ENCODE measurements at places on chromosomes 4 and X. TPM values are rescaled to one million over a fixed set of nuclear protein-coding genes. Genes with fewer than 3 reads are reported as not detected.

DNA sequence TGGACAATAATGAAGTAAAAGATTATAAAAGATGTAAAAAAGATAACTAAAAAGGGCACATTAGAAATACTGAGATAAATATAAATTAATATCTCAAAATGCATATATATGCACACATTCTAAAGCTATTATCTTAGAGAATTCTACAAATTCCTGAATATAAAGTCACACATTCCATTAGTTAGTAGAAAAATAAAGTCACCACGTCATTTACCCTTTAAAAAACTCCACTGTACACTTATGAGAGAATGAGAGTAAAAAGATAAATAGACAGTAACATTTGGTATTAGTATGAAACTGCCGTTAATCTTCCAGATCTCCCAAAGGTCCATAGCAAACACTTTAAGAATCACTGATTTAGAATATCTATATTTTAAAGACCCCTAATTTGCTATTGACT, 67.2 kb upstream of the IL15 start:
- DNase-seq: no peak

DNA sequence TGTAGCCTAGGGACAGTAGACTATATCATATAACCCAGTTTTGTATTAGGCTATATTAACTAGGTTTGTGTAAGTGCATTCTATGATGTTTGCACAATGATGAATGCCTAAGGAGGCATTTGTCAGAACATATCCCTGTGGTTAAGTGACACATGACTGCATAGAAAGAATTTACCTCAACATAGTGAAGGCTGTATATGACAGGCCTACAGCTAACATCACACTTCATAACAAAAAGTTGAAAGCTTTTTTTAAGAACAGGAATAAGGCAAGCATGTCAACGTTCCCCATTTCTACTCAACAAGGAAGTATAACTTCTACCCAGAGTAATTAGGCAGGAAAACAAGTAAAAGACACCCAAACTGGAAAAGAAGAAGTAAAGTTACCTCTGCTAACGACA, 165.9 kb upstream of the NDST4 start:
- no peak for DNase-seq

DNA sequence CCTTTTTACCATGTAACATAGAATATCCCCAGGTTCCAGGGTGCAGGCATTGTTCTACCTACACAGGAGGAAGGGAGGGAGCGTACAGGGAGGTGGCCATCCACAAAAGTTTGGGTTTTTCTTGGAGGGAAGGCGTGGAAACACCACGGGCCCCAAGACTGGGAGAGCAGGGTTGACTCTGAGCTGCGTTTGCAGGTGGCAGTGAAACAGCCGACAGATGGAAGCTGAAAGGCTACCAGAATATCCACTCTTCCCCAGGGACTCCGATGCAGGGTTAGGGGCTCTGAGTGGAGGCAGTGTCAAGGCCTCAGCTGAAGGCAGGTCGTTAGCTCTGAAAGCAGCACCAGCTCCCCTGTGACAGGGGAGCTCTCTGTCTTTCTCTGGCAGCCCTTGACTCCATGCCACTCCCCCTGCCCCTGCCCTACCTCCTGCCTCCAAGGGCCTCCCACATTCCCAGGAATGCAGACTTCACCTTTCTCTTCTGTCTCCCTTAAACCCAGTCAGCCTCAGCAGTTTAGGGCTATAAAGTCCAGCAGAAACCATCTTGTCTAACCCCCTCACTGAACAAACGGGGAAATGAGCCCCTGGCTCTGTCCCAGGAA, 14.0 kb upstream of the GLOD5 start:
- no peak for DNase-seq

DNA sequence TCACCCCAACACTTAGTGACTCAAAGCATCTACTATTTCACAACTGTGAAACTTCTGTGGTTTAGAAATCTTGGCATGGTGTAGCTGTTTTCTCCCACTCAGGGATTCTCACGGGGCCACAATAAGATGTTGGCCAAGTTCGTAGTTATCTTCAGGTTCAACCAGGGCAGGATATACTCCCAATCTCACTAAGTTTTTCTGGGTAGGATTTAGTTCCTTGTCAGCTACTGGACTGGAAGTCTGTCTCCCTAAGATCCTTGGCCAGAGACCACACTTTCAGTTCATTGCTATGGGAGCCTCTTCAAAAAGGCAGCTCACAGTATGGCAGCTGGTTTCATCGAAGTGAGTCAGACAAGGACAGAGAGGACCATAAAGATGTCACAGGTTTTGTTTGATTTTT, 111.7 kb upstream of the PDHA2 start:
- no peak for DNase-seq

DNA sequence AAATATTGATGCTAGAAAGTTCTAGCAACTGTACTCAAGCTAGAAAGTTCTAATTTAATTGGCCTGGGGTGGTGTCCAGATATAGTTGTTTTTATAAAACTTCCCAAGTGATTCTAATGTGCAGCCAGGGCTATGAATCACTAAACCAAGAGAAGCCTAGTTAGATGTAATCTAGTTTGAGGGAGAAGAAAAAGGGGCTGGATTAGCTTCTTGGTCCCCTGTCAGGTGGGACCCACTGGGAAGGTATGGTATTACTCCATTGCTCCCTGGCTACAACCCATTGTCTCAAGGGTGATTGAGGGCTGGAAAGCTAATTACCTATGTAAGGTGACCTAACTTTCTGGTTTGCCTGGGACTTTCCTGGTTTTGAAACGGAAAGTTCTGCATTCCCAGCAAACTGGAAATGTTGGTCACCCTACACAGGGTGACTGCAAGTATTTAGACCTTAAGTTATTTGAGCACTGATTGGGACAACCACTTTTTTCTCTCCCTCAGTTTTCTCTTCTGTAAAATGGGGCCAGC, 23.9 kb upstream of the MSN start:
- DNase-seq: no peak

GRCh38 chr4:1599026-1599481, 85.1 kb downstream of the FAM53A start:
- DNase-seq: no peak

DNA sequence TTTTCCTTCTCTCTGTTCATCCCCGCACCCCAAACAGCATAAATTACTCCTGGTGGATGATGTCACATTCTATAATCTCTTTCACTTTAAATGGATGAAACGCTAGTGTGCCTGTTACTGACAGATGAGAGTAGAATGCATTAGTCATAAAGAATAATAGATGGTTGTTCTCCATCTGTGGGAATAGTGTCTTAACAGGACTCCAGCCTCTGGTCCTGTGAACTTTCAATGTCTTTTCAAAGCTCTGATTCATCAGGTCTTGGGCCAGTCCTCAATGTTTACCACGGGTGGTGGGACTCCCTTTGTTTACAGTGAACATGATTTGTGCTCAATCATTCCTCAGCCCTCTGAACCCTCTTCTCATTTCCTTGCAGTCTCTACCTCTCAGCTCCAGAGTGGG, 182.6 kb downstream of the GABRB1 start:
- DNase-seq: no peak

- no peak for DNase-seq
These were observed 417.6 kb upstream of the MAOA start for GRCh38 chrX:43238461-43238945.

GRCh38 chr4:167383291-167383690, 149.0 kb upstream of the SPOCK3 start:
- DNase-seq: no peak

DNA sequence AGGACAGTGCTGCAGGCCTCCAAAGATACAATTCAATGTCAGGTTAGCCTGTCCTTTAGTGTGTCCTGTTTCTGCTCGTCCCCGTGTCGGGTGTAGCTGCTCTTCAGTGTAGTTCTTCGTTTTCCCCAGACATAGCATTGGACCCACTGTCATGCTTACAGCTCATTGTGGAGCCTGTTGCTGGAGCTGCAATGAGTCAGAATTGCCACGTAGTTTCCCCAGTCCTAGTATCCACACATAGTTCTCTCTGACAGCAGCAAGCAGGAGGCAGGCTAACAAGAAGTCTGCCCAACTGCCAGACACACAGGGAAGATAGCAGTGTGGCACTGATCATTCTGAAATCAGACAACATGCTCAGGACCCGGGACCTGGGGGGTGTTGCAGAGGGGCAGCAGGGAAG, 49.2 kb downstream of the MOSPD2 start:
- no peak for DNase-seq

- DNase-seq: no peak
These were observed 28.2 kb upstream of the MID1 start for GRCh38 chrX:10648614-10649013.

The PABPC1L2A gene
- not detected for total RNA-seq

The CXCL8 gene
- total RNA-seq: 4.4 TPM

The RNF212 gene
- total RNA-seq: not detected

The SEL1L3 gene
- 54.4 TPM for total RNA-seq

Measured in HT-29 (cell line).